ENCODE measurements at places on chromosomes 4 and X.
A peak's percentile ranks its signal among the peaks of the same experiment; 100 is the strongest.

- no peak for DNase-seq
Measured at GRCh38 chrX:41449131-41449530, 2.0 kb downstream of the NYX start.

- DNase-seq = no peak
Measured at GRCh38 chrX:149567621-149568417, 18.1 kb upstream of the HSFX3 start.

- no peak for DNase-seq
Measured at GRCh38 chr4:94346541-94346940, 3.9 kb upstream of the HPGDS start.

GRCh38 chr4:181508601-181509000, 734.6 kb upstream of the TENM3 start:
- DNase-seq = no peak

DNA sequence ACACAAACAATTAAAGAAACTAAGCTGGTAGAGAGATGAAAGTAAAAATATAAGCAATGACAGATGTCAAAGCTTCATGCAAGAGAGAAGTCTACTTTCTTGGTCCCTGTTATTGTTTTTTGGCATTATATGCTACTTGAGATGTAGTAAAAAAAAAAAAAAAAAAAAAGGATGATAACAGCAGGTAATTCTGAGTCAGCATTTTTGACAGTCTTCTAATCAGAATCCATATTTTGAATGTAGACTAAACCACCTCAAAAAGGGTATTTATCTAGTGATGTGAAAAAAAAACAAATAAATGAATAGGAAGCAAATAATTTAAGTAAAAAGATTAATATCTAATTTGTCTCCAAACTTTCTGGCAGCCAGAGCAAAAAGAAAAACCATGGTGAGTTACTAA, 422.2 kb upstream of the CPEB2 start:
- no peak for DNase-seq

- DNase-seq = no peak
Measured at GRCh38 chr4:37995299-37995821, 35.2 kb downstream of the PTTG2 start.

- DNase-seq = no peak
Measured at GRCh38 chr4:81237791-81238190, 22.8 kb upstream of the PRKG2 start.

- no peak for DNase-seq
Measured at GRCh38 chr4:128703948-128704347, 105.6 kb upstream of the JADE1 start.

- DNase-seq = no peak
Measured at GRCh38 chr4:99878604-99879003, 15.6 kb downstream of the LAMTOR3 start.

DNA sequence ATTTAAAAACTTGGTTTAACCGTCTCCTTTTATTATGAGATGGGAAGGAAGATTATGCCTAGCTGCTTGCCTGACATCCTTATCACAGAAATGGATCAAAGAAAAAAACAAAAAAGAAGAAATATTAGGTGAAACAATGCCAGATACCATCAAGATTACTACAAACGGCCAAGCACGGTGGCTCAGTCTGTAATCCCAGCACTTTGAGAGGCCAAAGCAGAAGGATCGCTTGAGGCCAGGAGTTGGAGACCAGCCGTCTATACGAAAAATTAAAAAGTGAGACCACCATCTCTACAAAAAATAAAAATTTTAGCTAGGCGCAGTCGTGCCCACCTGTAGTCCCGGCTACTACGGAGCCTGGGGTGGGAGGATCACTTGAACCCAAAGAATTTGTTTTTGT, 2.3 kb downstream of the FRYL start:
- no peak for DNase-seq

- DNase-seq = no peak
Measured at GRCh38 chr4:4585012-4585670, 43.3 kb upstream of the STX18 start.

- no peak for DNase-seq
Measured at GRCh38 chrX:119790977-119791436, 423 bp downstream of the RPL39 start.

DNA sequence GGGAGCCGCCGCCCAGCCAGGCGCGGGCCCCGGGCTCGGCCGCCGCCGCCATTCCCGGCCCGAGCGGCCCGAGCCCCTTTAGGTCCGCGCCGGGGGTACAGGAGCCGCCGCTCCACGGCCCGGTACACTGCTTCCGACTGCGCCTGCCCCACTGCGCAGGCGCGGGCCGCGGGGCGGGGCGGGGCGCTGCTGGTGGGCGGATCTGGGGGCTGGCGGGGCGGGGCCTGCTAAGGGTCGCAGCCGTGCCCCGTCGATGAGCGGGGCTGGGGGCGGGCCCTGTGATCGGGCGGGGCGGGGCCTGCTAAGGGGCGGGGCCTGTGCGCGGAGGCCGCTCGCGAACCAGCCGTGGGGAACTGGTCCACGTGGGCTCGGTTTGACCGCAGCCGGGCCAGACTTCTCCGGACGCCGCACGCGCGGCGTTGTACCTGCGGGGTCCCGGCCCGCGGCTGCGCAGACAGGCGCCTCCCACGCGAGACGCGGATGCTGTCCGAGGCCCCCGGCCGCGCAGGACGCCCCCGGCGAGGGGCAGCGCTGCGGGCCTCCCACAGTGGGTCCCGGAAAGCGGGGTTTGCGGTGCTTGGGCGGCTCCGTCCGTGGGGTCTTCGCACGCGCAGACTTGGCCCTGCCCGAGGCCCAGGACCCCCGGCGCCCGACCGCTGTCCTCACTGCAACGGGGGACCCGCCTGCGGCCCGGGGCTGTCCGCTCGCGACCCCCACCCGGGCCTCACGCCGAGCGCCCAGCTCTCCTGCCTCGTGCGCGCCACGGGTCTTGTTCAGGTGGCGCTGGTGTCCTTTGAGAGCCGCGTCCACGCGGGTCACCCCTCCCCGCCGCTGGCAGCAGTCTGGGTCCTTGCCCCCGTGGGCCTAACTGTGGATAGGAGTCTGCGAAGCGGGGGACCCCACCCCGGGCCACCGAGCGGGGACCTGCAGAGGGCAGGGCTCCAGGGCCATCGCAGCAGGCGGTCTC, at the start of gene DGKQ:
TSS of gene DGKQ (minus strand) at position 139 of the 967 bp plus-strand sequence. CDS start at position 52, 87 bp downstream.
- peak; percentile 97 for DNase-seq

DNA sequence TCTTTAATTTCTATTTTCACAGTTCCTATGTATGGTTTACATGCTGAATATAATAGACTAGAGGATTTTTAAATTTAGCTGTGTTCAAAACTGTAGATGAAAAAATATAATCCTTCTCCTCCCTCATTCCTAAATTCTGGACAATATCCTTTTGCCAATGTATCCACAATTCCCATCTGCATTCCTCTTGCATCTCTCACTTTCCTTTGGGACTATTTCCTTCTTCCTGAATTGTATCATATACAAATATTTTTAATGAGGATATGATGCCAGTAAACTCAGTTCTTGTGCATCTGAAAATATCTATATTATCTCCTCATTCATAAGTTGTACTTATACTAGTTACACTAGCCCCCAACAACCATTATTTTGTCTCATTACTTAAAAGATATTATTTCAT, 46.7 kb downstream of the DDX60L start:
- DNase-seq = no peak

DNA sequence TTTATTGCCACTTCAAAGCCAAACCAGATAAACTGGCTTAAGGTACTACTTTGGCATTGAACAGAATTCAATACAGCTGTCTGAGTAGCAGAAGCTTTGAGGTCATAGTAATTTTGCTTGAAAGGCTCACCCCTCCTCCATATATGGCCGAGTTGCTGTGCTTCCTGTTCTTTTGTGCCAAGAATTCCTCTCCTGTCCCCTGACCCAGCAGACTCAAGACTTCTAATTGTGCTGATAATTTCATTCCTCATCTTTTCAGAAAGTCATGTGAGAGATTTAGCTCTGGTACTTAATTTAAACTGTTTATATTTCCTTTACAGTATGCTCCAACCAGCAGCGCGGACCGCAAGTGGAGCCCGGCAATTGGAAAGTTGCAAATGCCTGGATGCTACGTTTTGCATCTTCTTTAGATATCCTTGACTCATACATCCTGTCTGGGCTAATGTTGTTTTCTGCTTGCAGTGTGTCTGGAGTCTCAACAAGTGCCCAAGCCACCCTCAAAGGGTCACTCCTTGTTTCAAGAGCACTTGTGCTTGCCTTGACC, 373.4 kb downstream of the PDGFC start:
- DNase-seq = no peak

GRCh38 chrX:18424482-18425198, 768 bp upstream of the CDKL5 start:
- no peak for DNase-seq

- DNase-seq = no peak
Measured at GRCh38 chrX:136827026-136827425, 46.3 kb upstream of the ARHGEF6 start.

DNA sequence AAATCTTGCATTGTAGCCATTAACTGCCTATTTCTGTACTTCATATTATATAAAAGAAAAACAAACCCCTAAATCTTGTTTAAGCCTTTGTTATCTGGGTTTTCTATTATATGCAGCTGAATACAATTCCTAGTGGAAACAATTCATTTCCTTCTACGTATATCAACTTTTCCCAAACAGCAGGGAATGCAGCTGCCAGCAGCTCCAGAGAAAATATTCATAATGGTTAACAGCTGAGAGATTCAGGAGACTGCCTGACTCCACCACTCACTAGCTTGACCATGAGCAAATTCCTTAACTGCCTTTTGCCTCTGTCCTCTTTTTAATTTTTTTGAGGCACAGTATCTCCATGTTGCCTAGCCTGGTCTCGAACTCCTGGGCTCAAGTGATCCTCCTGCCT, 146.2 kb downstream of the SPATA18 start:
- DNase-seq = no peak
